ENCODE measurements at places on chromosomes 6 and 20.

DNA sequence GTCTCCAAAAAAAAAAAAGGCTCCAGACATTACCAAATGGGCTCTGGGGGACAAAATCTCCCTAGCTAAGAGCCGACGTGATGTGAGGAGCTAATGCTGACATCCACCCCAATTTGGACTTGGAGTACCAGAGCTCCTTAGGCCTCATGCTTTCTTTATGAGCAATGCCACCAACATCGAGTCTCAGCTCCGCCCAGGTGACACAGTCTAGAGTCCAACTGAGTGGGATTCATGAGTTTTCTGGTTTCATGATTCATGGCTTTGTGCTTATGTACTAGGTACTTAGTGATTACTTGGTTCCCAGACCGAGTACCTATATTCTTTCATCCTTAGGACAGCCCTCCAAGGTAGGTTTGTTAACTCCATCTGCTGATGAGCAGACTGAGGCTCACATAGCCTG, 4.4 kb downstream of the ANKRD60 start:
- DNase-seq = no peak

DNA sequence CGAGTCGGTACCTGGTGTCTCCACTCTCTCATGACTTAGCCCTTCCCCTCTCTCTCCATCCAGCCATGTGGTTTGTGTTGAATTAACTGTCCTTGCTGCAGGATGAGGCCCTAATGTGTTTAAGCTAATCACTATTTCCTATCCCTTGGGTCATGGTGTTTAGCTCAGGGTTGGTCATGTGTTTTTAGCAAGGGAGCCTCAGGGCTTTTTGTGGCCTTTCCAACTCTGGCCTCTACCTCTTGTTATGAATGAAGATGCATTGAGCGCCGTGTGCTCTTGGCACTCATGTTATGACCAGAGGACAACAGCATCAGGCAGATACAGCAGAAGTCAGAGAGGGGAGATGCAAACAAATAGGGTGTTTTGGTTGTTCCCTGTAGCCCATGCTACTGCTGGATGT, 674.2 kb upstream of the FLRT3 start:
- no peak for DNase-seq

DNA sequence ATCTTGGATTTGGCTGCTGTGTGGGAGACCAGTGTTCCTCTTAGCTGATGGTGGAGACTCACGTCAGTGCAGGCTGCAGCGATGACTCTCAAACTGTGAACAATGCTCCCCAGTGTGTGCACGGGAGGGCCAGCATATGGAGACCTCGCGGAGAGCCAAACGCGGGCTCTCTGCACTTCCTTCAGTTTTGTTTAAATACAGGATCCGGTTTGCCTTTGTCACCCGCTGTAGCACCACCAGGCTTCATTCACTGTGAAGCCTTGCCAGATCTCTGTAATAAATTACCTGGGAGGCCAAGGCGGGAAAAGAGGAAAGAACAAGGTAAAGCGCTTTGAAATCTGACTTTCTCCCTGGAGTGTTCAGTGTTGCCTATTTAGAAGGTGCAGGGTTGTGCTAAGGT, 30.7 kb upstream of the TMEM14A start:
- no peak for DNase-seq

GRCh38 chr20:34876406-34877282, at the start of gene ACSS2:
TSS of gene ACSS2 (plus strand) at chr20:34876612. CDS start at chr20:34876646, 34 bp downstream.
- no peak for DNase-seq

DNA sequence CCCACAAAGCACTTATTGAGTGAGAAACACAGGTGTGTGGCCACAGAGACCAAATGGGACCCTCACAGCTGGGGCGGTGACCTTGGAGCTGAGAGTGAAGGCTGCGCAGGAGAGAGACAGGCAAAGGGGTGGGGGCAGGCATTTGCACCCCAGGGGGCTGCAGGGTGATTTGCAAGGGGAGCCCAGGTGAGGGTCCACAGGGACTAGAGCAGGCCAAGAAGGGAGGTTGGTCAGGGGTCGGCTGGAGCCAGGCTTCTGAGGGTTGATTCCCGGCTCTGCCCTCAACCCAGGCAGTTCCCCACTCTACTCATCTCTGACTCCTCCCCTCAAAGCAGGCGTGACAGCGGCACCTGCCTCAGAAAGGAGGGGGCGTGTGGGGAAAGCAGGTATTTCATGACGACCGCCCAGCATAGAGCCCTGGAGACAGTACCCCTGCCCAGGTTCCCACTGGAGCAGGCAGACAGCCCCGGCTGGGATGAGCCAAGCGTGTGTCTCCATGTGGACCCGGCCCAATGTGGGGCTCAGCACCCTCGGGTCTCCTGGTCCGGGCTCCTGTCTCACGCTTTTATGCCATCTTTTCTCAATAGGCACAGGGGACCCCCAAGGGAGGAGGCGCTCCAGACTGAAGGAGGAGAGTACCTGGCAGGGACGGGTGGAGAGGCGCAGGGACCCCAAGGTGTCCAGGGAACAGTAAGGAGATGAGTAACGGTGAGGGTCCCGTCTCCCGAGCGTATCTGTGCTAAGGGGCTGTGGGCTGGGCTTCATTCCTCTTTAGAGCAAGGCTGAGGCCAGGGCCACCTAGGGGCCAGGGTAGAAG, 3.1 kb upstream of the MRGBP start:
- no peak for DNase-seq

DNA sequence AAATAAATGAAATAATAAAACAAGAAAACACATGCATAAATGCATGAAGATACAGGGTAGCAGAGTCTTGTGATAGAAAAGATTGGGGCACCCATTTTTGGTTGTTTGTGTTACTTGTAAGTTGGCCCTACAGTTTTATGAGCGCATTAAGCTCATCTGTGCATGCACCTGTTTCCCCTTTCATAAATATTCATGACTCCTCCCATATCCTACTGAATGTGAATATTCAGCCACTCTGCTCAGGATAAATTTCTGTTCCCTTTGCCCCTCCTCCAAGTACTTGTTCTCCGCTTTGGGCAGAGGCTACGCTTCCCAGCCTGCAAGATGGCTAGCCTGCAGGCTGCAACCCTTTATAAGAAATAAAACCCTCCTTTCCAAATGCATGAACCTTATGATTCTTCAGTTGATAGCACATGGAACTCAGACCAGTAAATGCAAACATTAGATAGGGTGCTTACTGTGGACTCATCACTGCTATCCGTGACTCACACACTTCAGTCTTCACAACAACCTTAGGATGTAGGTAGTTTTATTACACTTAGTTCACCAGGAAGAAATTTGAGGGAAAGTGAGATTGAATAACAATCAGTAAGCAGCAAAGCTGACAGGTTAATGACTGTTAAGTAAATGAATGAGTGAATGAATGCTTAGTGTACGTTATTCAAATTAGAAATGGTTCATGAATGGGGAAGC, 15.0 kb downstream of the ALDH8A1 start:
- DNase-seq = no peak

- no peak for DNase-seq
Observed at GRCh38 chr6:15880262-15880973, 217.6 kb upstream of the DTNBP1 start.

- no peak for DNase-seq
Observed at GRCh38 chr6:35895560-35895959, 25.3 kb downstream of the SRPK1 start.

DNA sequence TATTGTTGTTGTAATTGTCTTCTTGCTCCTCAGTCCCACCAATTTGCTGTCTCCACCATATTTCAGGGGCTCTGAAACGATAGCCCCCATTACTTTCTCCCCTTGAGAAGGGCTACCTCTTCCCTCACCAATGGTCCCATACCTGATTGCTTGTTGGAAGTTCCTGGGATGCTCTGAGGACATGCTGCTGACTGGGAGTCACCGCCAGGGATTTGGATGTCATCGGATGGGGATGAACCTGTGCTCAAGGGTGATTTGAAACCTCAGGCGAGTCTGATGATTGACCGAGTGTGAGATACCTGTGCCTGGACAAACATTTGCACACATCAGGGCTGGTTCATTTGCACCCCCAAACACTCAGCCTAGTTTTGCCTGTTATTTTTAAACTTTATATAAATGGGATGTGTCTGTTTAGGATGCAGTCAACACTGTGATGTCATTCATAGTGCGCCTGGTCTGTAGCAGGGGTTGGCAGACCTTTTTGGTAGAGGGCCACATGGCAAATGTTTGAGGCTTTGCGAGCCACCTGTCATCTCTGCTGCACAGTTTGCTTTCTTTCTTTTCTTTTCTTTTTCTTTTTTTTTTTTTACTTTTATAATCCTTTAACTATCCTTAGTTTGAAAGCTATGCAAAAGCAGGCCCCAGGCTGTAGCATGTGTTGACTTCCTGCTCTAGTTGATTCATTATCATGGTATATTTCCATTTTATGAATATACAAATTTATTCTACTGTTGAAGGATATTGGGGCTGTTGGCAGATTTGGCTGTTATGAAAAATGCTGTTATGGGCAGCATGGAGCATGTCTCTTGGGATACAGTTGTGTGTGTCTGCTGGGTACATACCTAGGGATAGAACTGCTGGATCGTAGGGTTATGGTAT, 118.5 kb upstream of the PHACTR3 start:
- DNase-seq = no peak

DNA sequence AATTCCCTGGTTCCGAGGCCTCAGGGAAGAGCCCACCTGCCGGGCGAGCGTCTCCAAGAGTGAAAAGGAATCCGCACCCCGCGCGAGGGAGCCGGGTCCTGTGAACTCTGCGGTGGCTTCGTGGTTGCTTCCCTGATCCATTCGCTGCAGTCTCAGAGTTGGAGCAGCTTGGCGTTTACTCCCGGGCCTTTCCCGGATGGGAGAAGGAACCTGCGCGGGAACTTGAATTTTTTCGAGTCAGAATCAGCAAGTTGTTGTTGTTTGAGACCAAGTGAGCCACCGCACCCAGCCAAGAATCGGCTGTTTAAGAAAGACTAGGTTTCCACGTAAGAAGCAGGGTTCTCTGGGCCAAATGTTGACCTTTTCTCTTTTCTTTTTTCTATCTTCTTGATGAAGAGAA, 12.9 kb downstream of the PRSS16 start:
- no peak for DNase-seq

DNA sequence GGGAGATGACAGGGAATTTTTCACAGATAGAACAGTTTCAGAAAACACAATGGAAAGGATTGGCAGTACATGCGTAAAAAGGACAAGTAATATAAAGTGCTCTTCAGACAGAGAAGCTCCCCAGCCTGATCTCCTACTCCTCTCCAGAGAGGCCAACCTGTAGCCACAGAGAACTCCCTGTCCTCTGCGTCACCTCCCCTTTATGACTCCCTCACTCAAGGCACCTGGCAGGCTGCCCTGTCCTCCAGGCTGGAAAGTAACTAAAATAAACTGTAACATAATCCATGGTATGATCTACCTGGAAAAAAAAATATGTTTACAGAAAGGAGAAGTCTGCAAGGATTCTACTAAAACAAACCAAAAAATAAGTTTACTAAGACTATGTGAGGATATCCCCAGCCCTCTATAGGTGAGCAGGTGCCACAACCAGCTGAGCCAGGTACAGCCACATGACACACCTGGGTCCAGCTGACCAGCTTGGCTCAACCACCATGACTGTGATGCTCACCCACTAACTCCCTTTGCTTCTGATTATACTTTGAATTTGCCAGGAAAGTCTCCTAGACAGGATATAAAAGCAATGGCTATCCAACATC, 29.2 kb downstream of the MBOAT1 start:
- no peak for DNase-seq

GRCh38 chr6:117907601-117908245, 659 bp downstream of the SLC35F1 start:
- no peak for DNase-seq

DNA sequence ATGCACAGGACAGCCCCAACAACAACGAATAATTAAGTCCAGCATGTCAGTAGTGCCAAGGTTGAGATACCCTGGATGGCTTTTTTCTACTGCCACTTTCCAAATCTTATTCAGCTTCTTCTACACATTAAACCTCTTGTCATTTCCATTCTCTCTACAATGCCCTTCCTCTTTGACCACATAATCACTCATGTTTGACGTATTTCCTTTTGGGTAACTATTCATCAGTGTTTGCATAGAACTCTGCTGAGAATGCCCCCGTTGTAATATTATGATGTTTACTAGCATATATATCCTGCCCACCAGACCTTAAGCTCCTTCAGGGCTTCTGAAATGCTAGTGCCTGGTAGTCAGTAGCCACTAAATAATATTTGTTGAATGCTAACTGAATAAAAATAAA, 515.3 kb upstream of the RNF217 start:
- DNase-seq = no peak

- no peak for DNase-seq
Observed at GRCh38 chr6:33857932-33858475, 54.2 kb upstream of the MLN start.

- no peak for DNase-seq
Observed at GRCh38 chr6:8387942-8388437, 47.4 kb downstream of the SLC35B3 start.

- no peak for DNase-seq
Observed at GRCh38 chr20:32520927-32521203, 64.3 kb downstream of the NOL4L start.

Data from NCI-H1694 (cell line).